ENCODE measurements at places on chromosomes 1 and 21.

- no peak for DNase-seq
Observed at GRCh38 chr1:36751525-36751924, 268.8 kb upstream of the CSF3R start.

- no peak for DNase-seq
Observed at GRCh38 chr1:198986036-198986435, 347.2 kb downstream of the PTPRC start.

- DNase-seq = no peak
Observed at GRCh38 chr1:181369416-181369815, 113.9 kb upstream of the CACNA1E start.

DNA sequence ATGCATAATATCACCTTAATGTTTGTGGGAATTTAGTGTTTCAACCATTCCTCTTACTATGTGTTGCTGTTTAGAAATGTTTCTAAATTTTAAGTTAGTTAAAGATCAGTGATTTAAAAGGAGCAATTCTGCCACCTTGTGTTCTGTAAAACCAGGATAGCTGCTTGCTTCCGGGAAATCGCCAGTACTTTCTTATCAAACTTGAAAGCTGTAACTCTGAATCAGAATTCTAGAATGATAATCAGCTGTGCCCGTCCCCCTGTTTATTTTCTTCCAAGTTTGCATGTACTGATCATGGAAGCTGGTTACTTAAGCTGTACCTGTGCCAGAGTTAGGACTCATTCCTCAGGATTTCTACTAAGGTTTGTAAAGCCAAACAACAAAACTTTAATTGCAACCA, 656.4 kb downstream of the LTN1 start:
- peak; percentile 88 for DNase-seq

DNA sequence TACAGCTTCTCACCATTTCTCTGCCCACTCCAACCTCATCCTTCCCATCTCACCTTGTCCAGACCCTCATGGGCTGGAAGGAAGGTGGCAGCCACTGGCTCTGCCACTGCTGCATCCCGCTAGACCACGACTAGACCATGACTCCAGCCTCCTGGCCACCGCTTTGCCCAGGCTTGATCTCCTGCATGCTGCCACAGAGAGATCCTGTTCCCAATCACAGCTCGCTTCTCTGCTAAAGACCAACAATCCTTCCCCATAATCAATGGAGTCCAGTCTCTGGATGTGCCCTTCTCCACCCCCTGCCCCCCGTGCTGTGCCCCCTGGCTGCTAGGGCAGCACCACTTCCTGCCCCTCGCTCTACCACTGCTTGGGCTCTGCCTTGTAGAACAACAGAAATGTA, 64.9 kb upstream of the DMRTB1 start:
- DNase-seq = no peak

DNA sequence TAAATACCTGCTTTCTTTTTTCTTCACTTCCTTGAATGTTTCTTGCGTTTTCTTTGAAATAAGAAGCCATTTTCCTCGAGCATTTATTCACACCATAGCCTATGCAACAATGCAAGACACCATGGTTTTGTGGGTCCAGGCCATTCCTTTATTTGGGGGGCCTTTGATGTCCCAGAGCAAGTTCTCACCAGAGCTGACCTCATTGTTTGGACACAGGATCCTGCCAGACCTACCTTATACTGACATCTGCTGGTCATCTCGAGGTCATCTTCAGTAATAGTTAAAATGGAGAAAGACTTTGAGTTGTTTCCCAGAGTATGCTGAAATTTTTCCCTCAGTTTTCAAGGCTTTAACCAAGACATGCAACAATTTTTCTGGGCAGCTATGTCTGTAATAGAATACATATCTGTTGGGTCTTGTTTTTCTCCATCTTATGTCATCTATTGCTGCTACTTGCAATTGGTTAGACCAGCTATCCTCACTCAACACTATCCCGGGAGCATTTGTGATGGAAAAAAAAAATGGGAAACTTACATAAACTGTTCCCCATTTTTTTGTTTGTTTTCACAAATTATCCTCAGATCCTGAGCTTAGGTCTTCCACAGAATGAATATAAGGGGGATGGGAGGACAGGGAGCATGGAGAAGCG, 34.0 kb upstream of the BACE2 start:
- DNase-seq = peak; percentile 67

GRCh38 chr21:40507978-40508377, 339.0 kb downstream of the DSCAM start:
- peak; percentile 79 for DNase-seq

DNA sequence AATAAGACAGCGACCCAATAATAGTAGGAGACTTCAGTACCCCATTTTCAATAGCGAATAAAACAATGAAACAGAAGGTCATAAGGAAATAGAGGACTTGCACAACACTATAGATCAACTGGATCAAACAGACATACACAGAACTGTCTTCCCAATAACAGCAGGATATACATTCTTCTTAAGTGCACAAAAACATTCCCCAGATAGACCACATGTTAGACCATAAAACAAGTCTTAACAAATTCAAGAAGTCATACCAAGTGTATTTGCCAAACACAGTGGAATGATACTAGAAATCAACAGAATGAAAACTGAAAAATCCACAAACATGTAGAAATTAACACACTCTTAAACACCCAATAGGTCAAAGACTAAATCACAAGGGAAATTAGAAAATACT, 78.0 kb downstream of the LBR start:
- no peak for DNase-seq

GRCh38 chr1:240844486-240844885, 232.5 kb upstream of the GREM2 start:
- DNase-seq = no peak

GRCh38 chr1:162230096-162230495, 146.6 kb downstream of the SPATA46 start:
- no peak for DNase-seq

DNA sequence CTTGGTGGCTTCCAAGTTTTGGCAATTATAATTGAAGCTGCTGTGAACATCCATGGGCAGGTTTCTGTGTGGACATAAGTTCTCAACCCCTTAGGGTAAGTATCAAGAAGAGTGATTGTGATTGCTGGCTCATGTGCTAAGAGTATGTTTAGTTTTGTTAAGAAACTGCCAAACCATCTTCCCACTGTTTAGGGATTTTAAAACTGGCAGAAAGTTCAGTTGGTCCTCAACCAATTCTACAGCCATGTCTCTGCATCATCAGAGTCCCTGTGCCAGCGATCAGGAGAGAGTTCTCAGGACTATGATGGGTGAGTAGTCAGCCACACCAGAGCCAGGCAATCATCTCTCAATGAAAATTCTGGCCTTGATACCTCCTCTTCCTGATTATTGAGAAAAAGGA, 193.8 kb downstream of the ZC3H11B start:
- no peak for DNase-seq

GRCh38 chr1:174262349-174263241, 103.3 kb downstream of the RABGAP1L start:
- DNase-seq = peak; percentile 81

GRCh38 chr1:70536708-70537366, 125.8 kb downstream of the CTH start:
- DNase-seq = peak; percentile 7

DNA sequence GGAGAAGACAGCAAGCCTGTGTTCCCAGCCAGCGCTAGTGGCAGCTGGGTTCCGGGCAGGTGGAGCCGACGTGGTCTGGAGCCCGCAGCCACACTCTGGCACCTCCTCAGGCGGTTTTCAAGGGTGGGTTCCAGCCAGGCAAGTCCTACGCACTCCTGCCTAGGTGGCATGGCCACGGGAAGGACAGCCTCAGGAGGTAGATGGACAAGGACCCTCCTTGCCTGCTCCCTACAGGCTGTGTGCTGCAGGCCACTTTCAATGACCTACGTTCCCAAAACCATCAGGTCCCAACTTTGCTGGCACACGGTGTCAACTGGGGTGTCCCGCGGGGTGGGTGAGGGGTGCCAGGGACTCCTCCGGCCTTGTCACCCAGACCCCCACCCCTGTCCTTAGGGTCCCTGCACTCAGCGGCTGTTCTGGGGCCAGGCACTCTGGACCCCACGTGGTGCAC, 6.7 kb upstream of the PTGER3 start:
- no peak for DNase-seq

GRCh38 chr1:212814537-212815334, 23.0 kb downstream of the TATDN3 start:
- DNase-seq = peak; percentile 46

DNA sequence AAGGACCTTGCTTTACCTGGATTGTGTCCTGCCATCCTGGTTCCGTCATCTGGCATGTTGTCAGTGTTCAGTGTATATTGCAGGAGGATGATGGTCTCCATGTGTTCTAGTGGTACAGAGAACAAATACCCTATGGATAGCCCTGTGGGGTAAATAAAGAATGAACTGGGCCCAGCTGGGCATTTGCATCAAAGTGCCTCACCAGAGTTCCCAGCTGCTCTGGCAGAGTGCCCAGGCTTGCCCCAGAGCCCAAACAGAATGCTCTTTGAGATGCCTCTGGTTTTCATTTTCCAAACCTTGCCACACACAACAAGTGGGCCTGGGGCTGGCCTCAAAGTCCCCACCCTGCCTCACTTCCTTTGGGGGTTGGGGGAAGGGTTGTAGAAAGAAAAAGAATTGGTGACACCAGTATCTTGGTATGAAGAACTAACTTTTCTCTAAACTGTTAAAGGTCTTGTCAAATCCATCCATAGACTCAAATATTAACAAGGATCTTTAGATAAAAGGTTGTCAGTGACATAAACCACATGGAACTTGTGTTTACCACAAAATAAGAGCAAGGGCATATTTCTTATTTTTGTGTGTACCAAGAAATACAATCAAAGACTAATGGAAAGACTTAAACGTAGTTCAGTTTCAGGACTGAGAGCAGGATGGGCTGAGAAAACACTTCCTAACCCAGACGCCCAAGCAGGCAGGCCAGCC, 82.2 kb downstream of the LMO4 start:
- peak; percentile 15 for DNase-seq

DNA sequence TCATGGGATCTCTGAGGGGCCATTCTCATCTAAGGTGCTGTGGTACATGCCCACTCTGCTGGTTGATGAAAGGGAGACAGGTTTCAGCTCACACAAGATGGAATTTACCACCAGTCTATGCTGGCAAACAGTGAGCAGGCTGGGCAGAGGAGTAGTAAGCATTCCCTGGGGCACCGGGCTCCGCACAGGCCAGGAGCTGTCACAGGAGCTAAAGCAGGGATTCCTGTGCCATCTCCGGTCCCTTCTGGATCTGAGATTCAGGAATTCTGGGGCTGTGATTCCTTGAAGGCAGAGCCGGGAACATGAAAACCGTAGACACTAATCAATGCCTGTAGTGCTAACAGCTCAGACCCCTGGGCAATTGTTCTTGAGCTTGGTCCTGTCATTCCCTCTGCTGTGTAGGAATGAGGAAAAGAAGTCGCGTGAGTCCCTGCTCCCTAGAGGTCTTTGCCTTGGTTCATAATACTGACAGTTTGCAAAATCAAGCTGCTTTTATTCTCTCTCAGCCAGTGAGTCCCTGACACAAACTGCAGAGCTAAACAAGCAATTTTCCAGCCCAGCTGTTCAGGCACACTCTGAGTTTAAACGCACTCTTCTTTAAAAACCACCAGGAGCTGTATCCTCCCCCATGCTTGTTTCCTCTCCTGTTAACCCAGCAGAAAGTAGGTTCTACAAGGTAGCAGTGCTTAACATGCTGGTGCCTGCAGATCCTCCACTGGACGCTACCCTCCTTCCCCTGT, 52.5 kb downstream of the MDM4 start:
- DNase-seq = no peak

Data from adipocyte (in vitro differentiated cells).